ENCODE measurements at places on chromosomes 12 and 14.

- DNase-seq: no peak
Measured at GRCh38 chr12:119718141-119718540, 50.2 kb downstream of the PRKAB1 start.

- DNase-seq: no peak
Measured at GRCh38 chr14:79631276-79631675, 580.0 kb downstream of the DIO2 start.

DNA sequence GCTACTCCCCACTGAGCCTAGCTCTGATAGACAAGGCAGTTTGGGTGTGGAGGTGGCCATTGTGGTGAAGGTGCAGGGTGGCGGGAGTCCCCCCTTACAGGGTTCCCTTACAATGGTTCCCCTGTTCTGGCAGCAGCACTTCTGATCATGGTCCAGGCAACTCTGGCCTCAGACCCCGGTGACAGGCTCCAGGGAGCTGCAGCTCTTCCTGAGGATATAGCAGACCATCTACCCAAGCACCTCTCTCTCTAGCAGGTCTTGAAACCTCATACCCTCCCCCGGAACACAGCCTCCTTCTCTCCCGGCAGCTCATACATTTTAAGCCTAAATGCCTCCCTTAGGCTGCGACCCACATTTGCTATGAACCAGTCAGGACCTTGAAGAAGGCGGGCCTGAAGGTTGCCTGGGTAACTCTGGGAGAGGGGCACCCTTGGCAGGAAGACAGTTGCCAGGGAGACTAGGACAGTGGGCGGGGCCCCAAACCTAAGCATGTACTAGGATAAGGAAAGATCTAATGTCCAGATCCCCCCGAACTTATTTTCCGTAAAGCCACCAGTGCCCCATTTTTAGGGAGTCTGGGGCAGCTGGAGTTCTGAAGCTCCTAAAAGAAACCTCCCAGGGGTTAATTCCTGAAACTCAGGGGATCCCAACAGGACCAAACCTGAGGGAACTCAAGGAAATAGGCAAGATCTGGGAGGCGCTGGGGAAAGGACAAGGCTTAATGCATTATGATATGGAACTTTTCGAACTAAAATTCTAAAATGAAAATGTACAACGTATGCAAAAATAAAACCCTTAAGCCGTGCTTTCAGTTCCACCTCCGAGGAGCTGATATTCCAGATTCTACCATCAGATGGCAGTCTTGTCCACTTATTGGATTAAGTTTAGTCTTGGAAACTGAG, 4.5 kb upstream of the GDF11 start:
- DNase-seq: peak; percentile 90

DNA sequence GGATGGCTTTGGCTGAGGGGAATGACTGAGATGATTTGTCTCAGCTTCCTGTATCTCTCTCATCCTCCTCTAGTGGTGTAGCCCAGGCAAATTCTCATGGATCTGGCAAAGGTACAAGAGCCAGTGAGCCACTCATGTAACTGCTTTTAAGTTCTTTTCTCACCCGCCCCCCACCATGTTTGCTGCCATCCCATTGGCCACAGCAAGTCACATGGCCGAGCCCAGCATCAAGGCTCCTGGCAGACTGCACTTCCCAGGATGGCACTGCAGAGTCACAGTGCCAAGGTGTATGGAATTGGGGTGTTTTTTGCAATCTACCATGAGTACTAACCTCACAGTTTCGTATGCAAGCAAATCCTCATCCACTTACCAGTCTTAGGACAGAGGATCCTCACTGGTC, 50.9 kb downstream of the CHST11 start:
- DNase-seq: no peak

- DNase-seq: no peak
Measured at GRCh38 chr12:120719072-120719471, 6.6 kb upstream of the ACADS start.

DNA sequence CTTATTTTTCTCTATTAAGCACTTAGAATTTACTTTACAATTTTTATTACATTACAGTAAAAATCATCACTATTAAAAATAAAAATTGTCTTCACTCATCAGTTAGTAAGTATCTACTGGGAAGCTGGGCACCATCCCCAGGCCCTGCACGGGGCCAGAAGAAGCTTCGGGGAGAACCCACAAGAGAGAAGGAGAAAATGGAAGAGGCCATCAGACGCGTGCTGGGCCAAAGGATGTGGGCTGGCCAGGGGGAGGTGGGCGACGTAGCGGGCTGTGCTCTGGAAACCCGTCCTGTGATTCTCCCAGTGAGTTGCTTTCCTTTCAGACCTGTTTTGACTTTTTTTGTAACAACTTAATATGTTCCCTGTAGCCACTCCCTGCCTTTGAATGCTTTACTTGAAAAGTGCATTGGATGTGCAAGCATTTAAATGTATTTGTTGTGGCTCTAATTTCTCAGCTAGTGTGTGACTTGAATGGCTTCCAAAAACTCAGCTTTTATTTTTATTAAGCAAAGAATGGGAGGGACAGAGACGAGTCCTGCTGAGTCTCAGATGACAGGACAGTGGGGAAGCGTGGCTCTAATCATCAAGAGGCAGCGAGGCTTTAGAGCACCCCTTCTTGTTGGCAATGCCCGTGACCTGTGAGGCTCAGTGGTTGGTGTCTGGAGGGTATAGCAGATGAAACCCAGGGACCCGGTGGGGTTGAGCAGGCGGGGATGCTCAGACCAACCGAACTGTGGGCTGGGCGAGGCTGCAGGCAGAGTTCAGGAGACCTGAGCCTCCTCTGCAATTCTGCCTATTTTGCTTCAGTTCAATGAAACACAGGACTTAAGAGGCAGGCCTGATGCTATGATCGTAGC, 38.8 kb downstream of the SYNE3 start:
- peak; percentile 63 for DNase-seq

GRCh38 chr12:94074980-94075629, 73.3 kb upstream of the PLXNC1 start:
- DNase-seq: peak; percentile 81

DNA sequence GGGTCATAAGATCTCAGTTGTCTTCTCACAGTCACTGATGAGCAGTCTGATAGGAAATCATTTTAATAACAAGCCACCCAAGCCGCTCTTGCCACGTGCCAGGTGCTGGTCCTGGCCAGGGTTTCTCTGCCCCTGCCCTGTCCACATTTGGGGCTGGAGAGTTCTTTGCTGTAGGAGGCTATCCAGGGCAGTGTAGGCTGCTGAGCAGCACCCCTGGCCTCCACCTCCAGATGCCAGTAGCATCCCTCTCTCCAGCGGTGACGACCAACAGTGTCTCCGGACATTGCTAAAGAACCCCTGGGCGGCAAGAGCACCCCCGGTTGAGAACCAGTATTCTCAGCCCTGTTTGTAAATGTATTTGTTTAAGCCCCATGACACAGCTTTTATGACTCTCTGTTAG, 243.7 kb downstream of the GLT1D1 start:
- no peak for DNase-seq

DNA sequence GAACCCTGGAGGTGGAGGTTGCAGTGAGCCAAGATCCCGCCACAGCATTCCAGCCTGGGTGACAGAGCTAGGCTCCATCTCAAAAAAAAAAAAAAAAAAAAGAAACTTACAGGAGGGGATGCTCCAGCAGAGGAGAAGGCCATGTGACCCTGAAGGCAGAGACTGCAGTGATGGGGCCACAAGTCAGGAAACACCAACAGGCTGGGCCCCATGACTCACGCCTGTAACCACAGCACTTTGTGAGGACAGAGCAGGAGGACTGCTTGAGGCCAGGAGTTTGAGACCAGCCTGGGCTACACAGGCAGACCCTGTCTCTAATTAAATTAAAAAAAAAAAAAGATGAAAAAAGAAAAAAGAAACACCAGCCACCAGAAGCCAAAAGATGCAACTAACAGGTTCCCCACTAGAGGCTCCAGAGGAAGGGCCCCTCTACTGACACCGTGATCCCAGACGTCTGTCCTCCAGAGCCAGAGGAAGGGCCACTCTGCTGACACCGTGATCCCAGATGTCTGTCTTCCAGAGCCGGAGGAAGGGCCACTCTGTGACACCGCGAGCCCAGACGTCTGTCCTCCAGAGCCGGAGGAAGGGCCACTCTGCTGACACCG, 9.1 kb upstream of the GLT1D1 start:
- DNase-seq: no peak

- DNase-seq: no peak
Measured at GRCh38 chr14:96235426-96235825, 20.6 kb upstream of the BDKRB1 start.

- DNase-seq: no peak
Measured at GRCh38 chr14:61753631-61754030, 8.6 kb upstream of the SNAPC1 start.

GRCh38 chr12:46526233-46526632, 153.7 kb upstream of the SLC38A2 start:
- no peak for DNase-seq
